T47D (cell line): ENCODE measurements at places on chromosomes 1 and 21.

DNA sequence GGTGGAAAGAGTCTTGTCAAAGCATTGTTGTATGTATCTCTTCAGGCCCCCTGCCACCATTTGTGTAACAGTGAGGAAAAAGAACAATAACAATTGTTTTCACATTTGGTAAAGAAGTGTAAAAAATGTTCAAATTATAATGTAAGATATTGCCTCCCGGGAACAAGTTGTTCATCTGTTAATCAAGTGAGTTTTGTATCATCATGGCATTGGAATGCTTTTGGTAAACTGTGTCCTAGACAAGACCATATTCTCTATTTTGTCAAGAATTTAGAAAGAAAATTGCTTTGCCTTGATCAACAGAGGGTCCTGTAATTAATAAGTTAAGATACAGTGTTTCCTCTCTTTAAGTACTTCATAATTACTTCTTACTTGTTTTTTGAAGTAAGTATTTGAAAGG is 692.0 kb upstream of the NR5A2 start:
- DNase-seq = no peak

GRCh38 chr1:84930831-84931230 is 37.8 kb upstream of the LPAR3 start:
- no peak for DNase-seq

- DNase-seq = no peak
Measured at GRCh38 chr1:1305300-1306069, 2.2 kb downstream of the ACAP3 start.

- DNase-seq = no peak
Measured at GRCh38 chr21:25234857-25235801, 372.2 kb downstream of the MRPL39 start.

- no peak for DNase-seq
Measured at GRCh38 chr1:165354739-165355138, 1.8 kb downstream of the LMX1A start.

GRCh38 chr1:85550784-85551516 is 29.6 kb upstream of the CCN1 start:
- DNase-seq = peak; percentile 85

DNA sequence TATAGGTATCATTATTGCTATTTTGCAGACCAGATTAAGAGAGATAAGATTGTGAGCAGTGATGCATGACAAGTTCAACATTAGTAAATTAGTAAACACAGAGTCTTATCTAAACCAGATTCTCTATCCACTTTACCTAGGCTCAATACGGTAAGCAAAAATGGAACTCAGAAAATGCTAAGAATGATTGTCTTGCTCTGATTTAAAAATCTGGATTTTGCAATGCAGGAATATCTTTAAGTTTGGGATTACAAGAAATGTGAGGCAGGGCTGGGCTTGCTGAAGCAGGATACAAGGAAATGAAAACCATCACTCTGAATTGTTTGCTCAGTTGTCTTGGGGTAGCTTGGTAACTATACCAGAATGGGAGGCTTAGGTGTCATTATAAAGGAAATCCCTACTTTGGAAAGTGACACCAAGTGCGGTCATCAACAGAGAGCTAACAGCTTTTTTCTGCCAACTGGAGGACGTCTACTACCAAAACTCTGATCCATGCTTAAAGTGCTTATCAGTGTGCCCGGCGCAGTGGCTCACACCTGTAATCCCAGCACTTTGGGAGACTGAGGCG is 332.7 kb upstream of the RUNX1 start:
- no peak for DNase-seq

- DNase-seq = no peak
Measured at GRCh38 chr1:243264717-243265116, 8.9 kb downstream of the SDCCAG8 start.

GRCh38 chr1:214072426-214073157 is 84.8 kb downstream of the PROX1 start:
- DNase-seq = no peak

DNA sequence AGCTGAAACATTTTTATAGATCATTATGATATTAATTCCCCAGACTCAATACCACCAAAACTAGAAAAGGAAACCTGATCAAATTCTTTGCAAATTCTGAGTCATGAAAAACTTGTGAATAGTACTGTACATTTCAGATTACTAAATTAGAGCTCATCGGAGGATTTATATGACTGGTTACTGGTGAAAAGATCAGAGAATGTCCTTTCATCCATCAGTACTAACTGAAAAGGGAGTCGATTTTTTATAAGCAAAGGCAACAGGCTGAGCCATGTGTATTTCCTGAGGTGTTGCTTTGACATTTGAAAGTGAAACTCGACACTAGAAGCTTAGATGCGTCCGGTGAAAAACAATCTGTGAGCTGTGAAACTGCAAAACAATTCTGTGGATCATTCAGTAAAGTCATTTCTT is 155.7 kb downstream of the TNFSF18 start:
- DNase-seq = no peak

DNA sequence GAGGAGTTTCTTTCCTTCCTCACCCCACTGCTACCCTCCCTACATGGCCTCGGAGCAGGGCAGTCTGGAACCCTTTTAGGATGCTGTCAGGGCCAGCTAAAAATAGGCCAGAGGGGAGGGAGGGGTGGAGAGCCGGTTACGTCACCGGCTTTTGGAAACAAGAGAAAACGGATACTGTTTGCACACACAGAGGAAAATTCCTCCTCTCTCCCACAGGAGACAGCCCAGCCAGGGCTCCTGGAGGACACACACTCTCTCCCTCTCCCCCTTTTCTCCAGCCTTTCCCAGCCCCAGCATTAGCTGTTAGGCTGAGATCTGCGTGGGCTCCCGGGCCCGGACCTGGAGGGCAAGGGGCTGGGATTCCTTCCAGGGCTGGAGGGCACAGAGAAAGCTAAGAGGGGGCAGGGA is 20.0 kb upstream of the ALDH4A1 start:
- DNase-seq = peak; percentile 65

DNA sequence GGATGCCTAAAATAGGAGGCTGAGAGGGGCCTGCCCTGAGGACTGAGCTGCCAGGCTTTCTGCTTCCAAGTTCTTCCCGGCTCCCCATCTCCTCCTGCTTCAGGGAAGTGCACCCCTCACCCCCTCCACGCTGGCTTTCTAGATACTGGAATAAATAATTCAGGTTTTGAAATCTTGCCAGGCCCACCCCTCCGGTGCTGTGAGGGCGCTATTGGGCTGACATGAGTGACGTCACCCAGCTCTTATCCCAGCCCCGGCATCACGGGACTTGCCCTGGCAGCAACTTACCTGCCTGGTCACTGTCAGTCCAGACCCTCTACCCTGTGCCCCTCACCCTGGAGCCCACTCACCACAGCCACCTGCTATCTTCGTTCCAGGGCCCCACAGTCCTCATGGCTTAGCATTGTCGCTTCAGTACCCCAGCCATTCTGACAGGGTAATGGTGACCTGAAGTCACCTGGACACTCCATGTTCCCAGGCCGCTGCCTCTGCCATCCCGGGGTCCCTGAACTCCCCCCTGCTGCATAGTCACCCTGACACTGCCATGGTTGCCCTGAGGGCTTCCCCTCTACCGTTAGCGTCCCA is 819 bp upstream of the GPR3 start:
- DNase-seq = no peak

DNA sequence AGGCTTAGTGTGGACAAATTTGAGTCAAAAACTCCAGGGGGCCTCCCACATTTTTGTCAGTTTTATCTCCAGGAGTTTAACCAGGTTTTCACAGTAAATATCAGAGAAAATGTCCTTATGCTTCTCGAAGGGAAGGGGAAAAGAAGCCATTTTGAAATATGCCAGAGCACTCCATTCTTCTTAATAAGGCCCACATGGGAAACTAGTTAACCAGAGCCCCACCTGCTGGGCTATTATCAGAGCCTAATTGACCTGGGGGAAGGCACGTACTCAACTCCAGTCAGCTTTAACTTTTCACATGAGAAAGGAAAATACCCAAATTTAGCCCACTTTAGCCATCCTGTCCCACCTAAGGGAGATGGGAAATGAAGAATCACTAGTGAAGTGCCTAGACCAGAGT is 296.3 kb downstream of the PTBP2 start:
- no peak for DNase-seq

DNA sequence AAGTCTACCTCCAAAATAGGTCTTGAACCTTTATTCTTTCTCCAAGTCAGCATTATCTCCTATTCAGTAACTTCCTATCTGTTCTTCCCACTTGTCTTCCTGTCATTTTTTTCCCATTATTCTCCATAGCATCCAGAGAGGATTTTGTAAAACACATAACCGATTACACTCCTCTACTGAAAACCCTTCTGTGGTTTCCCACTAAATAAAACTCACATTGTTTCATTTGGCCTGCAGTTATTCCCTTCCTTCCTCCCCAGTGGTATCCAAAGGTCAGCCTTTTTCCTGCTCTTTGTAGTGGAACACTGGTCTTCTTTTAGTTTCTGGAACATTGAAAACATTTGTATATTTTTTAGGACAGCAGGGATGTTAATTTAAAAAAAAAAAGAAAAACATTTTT is 266.0 kb downstream of the GPR52 start:
- DNase-seq = no peak

GRCh38 chr1:83064589-83065242 is 934.2 kb downstream of the TTLL7 start:
- DNase-seq = no peak

GRCh38 chr21:25568246-25568645 is 39.0 kb downstream of the MRPL39 start:
- DNase-seq = no peak
